ENCODE measurements at places on chromosomes 13 and 19.

GRCh38 chr19:49442771-49443365 is 1.5 kb upstream of the SLC17A7 start:
- peak; percentile 96 for DNase-seq

GRCh38 chr13:30340331-30341250 is 33.2 kb upstream of the KATNAL1 start:
- DNase-seq, result peak; percentile 44

DNA sequence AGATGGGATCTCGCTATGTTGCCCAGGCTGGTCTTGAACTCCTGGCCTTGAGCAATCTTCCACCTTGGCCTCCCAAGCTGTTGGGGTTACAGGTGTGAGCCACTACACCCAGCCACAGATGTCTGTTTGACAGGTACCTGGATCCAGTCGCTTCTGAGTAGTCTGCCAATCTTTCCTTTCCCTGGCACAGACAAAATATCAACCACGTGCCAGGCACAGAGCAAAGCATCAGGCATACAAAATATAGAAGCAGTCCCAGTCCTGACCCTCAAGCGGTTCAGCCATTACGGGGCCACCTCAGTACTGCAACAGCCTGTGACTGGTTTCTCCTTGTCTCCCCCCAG is 3.8 kb downstream of the ELAVL1 start:
- DNase-seq, result no peak

DNA sequence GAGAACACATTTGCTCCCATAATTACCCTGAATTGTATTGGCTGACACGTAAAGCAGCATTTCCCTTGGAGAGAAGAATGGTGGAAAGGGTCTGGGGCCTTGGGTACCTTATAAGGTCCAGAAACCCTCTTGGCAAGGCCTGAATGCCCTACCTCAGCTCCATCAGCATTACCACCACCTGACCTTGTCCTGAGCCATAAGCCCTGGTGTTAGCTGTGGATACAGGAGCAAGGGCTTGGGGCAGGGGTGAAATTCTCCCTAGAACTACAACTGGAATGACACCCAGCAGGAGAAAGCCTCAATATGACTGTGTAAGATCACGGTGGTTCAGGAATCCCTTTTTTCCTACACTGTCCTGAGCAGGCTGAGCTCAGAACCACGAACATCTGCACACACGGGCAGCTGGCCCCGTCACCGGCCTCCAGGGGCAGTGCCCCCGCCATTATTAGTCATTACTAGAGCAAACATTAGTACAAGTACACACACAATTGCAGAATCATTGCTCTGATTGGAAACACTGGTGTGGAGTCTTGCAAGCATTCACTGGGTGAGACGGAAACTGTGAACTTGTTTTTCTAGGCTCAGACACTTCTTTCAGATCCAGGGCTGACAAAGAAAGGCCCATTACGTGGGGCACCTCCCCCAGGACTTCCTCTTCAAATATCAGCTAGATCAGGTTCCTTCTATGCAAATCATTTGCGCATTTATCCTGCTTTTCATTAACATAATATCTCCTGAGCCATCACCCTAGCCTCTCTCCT is 26.8 kb upstream of the MTIF3 start:
- DNase-seq, result no peak

DNA sequence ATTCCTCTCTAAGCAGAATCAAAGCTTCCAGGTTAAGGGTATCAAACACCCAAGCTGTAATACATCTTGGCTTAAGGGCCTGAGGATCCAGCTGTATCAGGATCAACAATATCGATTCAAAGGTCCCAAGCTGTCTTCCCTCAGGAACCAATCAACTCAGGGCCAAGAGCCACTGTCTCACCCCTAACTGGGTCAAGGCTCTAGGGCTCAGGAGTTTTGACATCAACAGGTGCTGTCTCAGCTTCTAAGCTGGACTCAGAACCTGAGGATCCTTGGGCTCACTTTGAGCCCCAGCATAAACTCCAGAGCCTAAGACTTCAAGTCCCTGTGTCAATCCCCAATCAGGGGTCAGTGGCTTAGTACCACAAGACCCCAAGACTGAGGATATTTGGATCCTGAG is 917 bp downstream of the FBXW9 start:
- no peak for DNase-seq

GRCh38 chr19:46056536-46056935 is 15.7 kb upstream of the IGFL4 start:
- no peak for DNase-seq

GRCh38 chr19:6997679-6998445 is 23.4 kb downstream of the MBD3L2B start:
- peak; percentile 14 for DNase-seq

DNA sequence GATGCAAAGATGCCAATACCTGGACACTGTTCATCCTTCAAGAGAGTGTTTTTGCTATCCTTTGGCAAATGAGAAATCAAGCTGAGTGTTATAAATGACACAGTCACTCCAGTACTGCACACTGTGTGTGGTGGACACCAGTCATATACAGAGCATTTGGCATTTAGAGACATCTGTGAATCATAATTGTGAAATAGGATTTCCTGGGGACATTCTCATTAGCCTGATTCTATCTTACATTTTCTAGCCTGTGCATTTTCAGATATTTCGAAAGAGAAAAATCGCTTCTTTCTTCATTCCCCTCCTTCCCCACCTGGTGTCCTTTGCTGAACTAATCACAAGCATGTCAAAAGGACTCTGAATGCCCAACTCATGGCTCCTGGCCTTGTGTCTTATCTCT is 781.0 kb upstream of the ARGLU1 start:
- DNase-seq, result peak; percentile 24

DNA sequence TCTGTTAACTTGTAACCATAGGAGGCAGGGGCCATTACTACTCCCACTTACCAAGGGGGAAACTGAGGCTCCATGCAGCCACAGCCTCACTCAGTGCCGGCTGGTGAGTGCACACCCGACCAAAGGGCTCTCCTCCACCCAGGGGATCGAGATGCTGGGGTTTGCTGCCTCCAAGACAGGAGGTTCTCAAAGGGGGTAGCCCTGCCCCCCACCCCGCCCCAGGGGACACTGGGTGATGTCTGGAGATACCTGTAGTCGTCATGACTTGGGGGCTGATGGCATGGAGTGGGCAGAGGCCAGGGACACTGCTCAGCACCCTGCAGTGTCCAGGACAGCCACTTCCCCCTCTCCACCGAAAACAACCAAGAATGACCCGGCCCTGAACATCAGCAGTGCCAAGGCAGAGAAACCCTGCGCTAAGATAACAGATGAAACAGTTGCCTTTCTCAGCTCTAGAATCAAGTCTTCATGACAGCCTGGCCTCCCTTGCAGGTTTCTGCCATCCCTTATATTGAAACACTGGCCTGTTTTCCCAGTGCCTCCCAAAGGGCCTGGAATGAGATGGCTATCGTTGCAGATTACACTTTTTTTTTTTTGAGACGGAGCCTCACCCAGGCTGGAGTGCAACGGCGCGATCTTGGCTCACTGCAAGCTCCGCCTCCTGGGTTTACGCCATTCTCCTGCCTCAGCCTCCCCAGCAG is 3.3 kb downstream of the REEP6 start:
- DNase-seq, result no peak

DNA sequence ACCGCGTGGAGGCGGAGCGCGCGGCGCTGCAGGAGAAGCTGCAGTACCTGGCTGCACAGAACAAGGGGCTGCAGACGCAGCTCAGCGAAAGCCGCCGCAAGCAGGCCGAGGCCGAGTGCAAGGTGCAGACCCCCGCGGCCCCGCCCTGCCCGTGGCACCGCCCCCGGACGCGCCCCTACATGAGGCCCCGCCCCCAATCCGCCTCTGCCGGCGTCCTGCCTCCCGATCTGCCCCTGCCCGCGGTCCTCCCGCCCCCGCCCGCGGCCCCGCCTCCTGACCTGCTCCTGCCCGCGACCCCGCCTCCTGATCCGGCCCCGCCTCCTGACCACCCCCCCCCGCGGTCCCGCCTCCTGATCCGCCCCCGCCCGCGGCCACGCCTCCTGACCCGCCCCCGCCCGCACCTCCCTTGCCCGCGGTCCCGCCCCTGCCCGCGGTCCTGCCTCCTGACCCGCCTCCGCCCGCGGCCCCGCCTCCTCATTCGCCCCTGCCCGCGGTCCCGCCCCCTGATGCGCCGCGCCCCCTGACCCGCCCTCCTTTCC is 11.7 kb downstream of the PRR36 start:
- DNase-seq, result peak; percentile 41

DNA sequence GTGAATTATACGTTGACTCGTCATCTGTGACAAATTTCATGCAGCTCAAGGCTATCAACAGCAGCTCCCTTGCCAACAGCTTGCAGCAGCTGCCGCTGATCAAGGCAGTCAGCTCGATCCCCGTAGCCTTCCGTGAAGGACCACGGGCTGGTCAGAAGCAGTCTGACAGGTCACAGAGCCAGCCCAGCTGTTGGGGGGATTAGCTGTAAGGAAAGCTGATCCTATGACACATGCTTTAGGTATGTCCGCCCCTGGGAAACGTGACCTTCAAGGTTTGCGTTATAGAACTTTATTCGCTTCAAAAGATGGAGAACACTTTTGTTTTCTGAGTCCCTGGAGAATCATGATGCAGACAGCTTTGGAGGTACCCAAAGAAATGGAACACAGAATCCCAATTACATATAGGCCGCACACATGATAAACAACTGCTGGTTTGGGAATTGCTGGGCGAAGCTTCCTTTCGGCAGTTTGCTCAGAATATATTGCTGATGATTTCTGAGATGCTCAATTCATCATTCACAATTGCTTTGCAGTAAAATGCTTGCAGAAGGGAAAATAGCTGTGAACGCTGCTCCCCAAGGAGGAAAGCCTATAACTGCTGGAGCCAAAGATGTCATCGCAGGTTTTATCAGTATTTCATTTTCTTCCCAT is 62.6 kb upstream of the USP29 start:
- DNase-seq, result peak; percentile 47

DNA sequence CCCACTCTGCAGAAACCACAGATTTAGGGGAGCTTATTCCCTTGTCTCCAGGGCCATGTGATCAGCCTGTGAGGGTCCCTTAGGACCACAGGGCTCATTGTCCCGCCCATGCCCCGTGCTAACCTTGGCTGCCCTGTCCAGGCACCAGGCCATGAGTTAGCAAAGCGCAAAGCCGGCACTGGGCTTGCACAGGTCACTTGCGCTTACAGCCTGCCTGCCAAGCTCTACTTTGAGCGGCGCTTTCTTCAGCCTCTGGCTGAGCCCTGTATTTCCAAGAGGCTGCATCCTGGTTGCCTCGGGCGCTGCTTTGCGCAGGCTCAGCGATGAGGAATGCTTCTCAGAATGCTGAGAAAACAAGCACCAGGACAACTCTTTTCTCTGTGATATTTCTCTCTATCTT is 188.0 kb downstream of the TDRD3 start:
- no peak for DNase-seq

DNA sequence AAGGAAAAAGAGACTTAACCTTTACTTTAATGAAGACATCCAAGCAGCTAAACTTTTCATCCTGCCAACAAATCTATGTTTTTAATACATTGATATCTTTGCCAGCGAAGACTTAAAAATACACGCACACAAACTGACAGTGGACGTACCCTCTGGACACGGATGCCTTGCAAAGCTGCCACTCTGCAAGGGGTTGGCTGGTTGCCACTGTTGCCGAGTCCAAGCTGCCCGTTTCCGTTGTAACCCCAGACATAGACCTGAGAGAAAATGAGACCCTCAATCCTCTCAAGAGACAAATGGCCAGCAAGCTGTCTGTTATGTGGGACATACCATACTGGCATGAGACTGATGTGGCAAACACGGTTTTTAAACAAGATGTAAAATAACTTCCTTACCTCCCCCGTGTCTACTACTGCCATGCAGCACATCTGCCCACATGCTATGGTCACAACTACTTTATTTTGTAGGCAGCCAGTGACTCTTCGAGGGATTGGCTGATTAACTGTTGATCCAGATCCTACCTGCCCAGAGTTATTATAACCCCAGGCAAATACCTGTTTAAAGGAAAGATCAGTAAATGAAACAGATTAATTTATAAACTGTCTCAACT is 21.2 kb downstream of the RCBTB2 start:
- no peak for DNase-seq

DNA sequence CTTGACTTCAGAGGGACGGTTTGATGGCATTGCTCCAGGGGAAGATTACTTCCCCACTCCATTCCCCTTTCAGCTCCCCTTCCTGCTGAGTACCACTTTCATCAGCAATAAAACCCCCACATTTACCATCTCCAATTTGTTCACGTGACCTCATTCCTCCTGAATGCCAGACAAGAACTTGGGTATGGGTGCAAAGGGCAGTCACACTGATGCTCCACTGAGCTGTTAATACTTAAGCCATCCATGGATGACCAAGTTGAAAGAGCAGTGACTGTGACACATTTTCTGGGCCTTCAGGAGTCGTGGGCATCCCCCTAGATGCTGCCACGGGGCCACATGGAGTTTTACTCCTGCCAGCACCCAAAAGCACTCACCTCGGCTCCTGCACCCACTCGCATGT is 93.1 kb downstream of the STOML3 start:
- no peak for DNase-seq

All from A673 (cell line).